ENCODE measurements at places on chromosomes 11 and 22.

- DNase-seq, result peak; percentile 91
These were observed 128.3 kb downstream of the TEAD1 start for GRCh38 chr11:12802418-12803085.

DNA sequence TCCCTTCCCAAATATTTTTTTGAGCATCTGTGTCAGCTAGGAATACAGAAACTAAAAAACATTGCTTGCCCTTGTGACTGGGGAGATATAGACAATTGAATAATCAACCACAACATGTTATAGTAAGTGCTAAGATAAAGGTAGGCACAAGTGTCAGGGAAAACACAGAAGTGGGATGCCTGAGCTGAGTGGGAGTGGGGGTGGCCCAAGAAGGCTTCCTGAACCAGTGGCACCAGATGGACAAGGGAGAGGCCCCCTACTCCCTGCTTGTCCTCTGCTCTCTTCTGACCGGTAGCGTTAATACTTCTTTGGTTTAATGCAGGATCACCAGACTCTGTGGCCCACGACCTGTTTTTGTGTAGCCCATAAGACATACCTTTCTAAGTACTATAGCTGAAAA, 48.8 kb downstream of the PACS1 start:
- DNase-seq, result no peak

DNA sequence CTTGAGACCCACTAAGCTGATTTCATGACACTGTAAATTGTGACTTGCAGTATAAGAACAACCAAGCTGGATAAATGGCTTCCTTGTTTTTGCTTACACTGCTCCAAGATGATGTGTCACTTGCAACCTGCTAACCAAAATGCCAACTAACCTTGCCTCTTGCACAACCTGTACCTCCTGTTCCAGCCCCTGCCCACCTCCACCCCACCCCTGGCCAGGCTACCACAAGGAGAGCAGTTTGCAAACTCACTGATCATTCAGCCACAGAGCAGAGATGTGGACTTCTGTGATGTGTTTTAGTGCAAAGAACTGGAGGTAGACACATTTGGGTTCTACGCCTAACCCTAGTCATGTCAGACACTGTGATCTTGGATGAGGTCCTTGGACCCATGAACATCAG, 4.3 kb upstream of the APOL6 start:
- no peak for DNase-seq

- DNase-seq, result no peak
These were observed 533.1 kb downstream of the ETS1 start for GRCh38 chr11:128053981-128054931.

GRCh38 chr22:33063611-33064010, 5.4 kb upstream of the SYN3 start:
- DNase-seq, result no peak

DNA sequence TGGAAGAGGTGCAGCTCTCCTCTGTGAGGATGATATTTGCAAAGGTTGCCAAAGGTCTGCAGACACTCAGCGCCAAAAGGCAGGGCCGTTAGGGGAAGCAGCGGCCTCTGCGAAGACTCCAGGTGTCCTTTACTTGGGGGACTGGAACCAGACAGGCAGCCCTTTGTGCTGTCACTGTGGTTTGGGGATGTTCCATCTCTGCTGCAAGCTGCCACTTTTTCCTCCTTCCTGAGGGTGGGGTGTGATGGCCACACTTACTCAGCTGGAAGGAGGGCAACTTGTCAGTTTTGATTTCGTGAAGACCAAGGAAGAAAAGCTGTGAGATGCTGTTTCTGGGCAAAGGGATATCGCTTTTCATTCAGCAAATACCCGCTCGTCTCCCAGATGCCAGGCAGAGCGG, 96.5 kb upstream of the PRR5 start:
- no peak for DNase-seq

GRCh38 chr11:69048031-69048693, 570 bp upstream of the TPCN2 start:
- peak; percentile 45 for DNase-seq

GRCh38 chr11:81036168-81036870, 1595.5 kb upstream of the TENM4 start:
- no peak for DNase-seq

DNA sequence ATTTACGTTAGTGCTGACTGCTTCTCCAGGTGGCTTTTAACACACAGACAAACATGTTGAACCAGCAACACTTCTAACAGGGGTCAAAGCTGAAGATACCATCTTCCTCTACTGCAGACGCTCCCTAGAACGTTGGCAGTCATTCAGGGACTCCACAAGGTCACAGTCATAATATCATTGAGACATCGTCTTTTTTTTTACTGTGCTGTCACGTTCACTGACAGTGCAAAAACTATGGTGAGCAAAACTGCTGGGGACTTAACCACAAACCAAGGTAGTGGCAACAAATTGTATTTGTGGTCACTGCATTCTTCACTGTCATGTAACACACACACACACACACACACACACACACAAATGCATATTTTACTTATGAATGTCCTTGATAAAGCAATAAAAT, 244.9 kb downstream of the CASP12 start:
- no peak for DNase-seq

- DNase-seq, result no peak
These were observed 90.2 kb downstream of the CCDC73 start for GRCh38 chr11:32704261-32704660.

Measured in COLO829 (cell line).